Stimulated activated CD4-positive, alpha-beta T cell treated with anti-CD3 and anti-CD28 coated beads, Interleukin-12 subunit alpha, Interleukin-12 subunit beta, amount 100 ng/mL, for 24 hours (primary cell): ENCODE measurements at places on chromosomes 13 and 19.

- no peak for DNase-seq
These were observed 29.6 kb upstream of the TMEM255B start for GRCh38 chr13:113729187-113730019.

- no peak for DNase-seq
These were observed 173.9 kb downstream of the ZIC5 start for GRCh38 chr13:99797691-99798090.

DNA sequence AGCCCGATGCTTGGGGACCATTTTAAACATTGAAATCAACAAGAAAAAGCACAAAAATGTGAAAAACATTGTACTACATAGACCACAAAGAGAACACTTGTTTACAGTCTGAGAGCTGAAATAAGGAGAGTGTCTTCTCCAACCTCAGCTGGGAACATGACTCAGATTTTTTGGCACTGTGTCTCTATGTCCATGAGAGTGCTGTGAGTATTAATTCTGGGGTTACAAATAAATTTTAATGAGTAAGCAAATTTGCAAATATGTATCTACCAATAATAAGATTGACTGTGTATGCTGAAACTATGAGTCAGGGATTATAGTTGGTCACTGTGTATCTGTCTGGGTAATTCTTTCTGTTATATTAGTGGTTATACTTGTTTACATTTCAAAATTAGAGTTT, 174.0 kb downstream of the DCT start:
- no peak for DNase-seq

DNA sequence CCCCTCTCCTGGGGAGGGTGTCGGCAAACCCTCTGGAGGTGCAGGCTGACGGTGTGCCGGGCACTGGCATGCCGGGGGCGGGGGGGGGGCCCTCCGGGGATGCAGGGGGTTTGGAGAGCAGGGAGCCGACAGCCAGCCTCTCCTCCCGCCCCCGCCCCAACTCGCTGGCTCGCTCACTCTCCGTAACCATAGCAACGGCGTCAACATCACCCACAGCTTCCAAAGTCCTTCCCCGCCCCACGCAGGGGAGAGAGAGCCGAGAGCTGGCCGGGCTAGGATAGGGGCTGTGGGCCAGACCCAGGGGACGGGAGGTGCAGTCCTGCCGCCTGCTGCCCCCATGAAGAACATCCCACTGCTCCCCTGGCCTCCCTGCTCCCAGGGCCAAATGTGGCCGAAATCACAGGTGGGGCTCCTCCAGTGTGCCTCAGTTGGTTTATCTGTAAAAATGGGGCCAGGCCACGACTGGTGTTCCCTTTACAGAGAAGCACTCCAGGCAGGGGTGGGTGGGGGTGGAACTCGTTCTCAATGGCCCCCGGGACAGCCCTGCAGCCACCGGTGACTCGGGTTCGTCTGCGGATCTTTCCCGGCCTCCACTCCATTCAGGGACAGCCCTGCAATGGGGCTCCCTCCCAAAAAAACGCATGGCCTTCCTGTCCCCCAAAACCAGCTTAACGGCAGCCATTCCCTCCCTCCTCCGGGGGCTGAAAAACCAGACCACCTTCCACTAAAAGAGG, 3.2 kb downstream of the KLF16 start:
- DNase-seq, result no peak

DNA sequence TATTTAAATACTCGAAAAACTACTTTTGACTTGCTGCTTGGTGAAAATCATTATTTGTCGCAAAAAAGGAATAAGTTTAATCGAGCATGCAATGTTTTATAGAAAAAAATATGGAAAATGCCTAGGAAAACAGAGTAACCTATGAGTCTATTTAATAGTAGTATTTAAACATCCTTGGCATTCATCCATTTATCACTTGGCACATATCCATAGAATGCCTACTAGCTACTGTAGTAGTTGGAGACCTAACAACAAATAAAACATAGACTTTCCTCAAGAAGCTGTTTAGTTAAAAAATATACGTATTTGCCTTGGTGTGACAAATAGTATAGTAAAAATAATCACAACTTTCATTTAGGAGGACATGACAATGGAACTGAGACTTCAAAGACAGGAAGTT, 302.1 kb downstream of the DIAPH3 start:
- no peak for DNase-seq

DNA sequence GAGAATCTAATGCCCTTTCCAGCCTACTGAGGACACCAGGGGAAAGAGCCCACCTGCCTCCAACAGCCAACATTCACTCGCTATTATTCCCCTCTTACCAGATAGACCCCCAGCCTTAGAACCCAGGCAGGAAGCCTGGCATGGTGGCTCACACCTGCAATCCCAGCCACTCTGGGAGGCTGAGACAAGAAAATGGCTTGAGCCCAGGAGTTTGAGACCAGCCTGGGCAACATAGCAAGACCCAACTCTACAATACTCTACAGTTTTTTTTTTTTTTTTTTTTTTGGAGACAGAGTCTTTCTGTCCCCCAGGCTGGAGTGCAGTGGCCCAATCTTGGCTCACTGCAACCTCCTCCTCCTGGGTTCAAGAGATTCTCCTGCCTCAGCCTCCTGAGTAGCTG, 3.5 kb upstream of the LMNB2 start:
- DNase-seq, result no peak

DNA sequence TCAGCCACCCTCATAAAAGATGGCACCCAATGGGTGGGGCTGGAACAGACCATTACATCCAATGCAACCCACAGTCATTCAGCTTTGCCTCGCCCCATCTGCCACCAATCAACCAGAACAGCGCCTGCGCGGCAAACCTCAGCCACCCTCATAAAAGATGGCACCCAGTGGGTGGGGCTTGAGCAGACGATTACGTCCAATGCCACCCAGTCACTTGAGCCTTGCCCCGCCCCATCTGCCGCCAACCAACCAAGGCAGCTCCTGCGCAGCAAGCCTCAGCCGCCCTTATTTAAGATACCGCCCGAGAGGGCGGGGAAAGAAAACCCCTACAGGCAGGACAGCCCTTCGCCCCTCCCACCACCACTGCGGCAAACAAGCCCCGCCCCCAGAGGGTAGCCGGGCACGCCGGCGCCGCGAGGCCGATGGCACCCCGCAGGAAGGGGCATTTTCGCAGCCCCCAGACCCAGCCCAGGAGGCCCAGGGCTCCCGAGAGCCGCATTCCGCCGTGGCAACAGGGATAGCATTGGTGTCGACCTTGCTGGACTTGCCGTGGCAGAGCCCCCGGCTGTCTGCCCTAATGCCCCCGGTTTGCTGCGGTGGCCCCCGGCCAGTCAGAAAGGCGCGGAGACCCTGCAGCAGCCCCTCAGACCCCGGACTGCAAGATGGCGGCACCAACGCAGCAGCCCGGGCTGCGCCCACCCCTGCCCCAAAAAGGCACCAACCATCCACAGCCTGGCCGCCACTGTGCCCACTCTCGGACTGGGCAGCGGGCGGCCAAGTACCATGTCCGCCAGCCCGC, 675 bp downstream of the PEG3 start:
- DNase-seq, result no peak

DNA sequence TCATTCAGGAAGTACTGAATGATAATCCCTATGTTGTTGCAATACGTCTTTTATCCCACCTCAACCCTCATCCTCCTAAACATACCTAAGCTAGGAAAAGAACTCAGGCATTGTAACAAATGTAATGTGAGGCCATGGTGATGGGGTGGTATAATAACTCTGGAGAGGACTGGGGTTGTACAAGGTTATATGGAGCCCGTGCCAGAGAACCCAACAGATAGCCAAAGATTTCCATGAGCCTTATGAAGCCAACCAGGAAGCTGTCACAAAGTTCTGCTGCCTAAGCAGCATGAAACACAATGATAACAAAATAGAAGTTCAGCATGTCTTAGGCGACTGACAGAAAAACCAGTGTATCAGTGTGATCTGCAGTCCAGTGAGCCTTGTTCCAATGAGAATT, 394.1 kb upstream of the NBEA start:
- no peak for DNase-seq

- no peak for DNase-seq
These were observed 36.0 kb downstream of the SPTBN4 start for GRCh38 chr19:40502647-40503319.

DNA sequence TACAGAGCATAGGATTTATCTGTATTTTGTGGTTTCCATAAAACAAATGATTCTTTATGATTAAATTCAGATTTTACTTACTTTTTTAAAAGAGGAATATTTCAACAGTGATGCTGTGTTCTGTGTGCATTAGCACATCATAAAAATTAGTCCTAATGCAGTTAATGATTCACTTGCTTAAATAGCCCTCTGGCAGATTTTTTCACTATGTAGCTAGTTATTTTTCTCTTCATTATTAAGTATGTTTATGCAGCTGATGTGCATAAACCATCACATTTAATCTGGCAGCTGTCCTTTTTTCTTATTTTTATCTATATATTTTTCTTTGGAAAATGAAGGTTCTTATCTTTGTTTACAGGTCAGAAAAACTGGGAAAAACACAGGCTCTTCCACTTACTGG, 127.2 kb downstream of the ZNF486 start:
- DNase-seq, result no peak

- DNase-seq, result no peak
These were observed 366.7 kb downstream of the UQCRFS1 start for GRCh38 chr19:28846094-28846812.

GRCh38 chr19:15118248-15118647, 11.0 kb downstream of the SYDE1 start:
- no peak for DNase-seq

- no peak for DNase-seq
These were observed 1551.9 kb downstream of the EFNB2 start for GRCh38 chr13:104983601-104984000.

GRCh38 chr13:77985866-77986636, 67.4 kb upstream of the EDNRB start:
- DNase-seq, result no peak

DNA sequence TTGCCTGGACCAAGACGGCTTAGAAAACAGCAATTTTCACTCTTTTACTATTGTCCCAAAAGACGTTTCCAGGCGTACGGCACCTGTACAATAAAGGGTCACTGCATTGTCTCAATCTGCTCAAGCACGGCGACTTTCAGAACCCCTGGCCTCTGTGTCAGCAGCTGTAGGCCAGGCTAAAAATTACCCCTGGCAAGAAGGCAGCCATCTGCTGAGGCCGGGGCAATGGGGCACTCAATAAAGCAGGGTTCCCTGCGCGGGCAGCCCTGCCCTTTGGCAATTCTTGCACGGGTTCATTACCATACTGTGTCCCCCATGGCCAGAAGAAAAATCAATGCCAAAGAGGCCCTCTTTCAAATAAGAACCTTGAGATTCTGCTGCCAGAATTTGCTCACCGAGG, 52.1 kb downstream of the STK24 start:
- no peak for DNase-seq

DNA sequence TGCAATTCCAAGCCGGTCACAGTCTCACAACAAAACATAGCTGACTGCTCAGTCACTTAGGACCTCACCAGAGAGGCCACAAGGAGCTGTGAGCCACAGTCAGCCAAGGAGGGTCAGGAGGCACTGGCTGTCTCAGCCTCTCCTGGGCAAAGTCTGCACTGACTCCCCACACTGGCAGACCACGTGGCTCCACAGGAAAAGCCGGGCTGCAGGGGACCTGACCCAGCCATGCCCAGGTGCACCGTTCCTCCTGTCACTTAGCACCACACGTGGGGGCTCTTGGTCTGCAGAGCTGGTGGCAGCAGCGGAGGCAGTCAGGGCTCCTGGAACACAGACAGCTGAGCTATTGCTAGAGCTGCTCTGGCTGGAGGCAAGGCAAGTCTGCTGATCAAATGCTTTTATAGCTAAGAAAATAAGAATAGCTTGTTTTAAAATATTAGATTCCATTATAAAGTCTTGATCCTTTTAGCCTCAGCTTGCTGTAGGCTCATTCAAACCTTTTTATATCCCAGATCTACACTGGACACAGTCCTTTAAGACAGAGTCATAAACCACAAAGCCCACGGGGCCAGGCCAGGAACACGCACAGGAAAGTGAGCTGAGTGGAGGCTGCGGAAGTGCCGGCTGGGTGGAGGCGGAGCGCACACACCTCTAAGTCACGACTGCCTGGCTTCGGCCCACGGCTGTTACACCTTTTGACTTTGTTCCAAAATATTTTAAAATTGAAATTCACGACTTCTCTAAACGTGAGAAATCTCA, 744.1 kb downstream of the UQCRFS1 start:
- peak; percentile 10 for DNase-seq

DNA sequence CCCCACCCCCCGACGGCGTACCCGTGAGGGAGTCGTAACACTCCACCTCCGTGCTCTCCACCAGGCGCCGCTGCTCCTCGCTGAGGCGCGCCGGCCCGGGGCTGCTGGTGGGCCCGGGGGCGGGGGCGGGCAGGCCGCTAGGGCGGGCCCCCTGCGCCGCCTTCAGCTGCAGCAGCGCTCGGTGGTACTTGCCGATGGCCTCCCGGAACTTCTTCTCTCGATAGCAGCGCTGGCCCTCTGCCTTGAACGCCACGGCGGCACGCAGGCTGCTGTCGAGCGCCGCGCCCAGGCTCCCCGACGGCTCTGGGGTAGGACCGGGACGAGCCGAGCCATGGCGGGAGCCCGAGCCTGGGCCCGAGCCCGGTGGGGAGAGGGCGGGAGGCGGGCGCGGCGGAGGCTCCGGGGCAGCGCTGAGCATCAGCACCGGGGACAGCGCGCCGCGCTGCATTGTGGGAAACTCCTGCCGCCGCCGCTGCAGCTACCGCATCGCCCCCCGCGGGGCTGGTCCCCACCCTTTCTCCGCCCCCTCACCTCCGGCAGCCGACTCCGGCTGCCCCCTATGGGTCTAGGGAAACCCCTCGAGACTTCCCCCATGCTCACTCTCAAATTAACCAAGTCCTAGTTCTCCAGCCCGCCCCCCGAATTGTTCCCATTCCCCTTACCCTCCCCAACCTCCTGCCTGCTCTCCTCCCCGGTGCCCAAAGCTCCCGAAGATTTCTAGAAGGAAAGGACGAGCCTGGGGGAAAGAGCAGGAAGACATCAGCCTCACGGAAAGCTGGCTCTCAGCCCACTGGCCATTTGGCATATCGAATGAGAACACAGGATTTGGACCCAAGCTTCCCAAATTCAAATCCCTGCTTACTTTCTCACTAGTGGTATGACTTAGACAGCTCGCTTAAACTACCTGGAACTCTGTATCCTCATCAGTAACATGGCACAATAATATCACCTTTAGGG, at the start of gene TTC9B:
TTC9B (minus strand) TSS at position 451 of the 957 bp plus-strand sequence; CDS start at position 448, 3 bp downstream.
- DNase-seq, result no peak

GRCh38 chr19:55209693-55210472, 582 bp upstream of the PTPRH start:
- no peak for DNase-seq

GRCh38 chr13:37884674-37885073, 15.1 kb upstream of the TRPC4 start:
- DNase-seq, result no peak
